ENCODE measurements at places on chromosomes 5 and 9. TPM values are rescaled to one million over a fixed set of nuclear protein-coding genes. Genes with fewer than 3 reads are reported as not detected.

Gene FAM170A
- total RNA-seq, result not detected

Gene OR1Q1
- total RNA-seq, result not detected

DNA sequence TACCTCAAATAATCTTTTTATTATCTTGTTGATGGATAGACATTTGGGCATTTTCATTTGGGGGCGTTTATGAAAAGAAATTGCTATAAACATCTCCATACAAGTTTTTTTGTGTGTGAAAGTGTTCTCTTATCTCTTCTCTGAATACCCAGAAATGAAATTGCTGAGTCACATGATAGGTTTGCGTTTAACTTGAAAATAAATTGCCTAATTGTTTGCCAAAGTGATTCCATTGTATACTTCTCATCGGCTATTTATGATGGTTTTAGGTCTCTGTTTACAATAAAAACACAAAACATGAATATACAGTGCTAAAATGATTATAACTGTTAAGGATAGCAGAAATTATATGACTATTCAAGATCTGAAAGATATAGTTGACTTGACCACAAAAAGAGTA lies 361.7 kb downstream of the TAF11L14 start:
- no peak for DNase-seq

Gene WDR38
- total RNA-seq, result 3.6 TPM

Gene SPAAR
- 6.8 TPM for total RNA-seq

Gene LCN15
- not detected for total RNA-seq

Gene IL13
- not detected for total RNA-seq

Gene CDHR2
- 0.26 TPM for total RNA-seq

Gene ARHGEF37
- total RNA-seq, result 7.3 TPM

Gene PCDHGA4
- 2.2 TPM for total RNA-seq

DNA sequence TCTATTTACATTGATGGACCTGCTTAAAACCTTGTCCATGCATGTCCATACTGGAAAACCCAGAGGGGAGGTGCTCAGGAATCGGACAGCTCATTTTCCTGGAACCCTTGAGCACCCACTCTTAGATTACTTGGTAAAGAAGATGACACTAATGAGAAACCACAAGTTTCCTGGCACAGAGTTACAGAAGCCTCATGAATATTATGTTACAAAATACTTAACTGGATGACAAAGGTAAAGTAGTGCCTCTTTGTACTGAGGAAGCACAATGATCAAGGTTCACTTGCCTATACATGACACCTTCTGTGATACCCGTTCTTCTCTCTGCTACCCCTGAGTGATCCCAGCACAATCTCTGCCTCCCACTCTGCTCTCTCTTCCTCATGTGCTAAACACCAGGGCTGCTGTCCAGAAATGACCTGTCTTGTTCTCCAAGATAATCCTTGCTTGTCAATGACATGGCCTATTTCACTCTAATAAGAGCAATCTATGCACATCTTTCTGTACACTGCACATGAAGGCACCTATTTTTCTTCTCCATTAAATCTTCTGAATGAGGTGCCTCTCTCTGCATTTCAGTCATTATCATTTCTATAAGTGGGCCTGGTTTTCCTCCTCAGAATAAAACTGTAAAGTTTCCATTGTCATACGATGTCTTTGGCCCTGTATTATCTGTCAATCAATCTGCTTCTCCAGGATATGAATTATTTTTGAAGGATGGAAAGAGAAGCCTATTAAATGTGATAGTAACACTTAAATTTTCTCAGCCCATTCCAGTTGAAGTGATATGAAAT lies 684.0 kb upstream of the ACO1 start:
- no peak for DNase-seq

DNA sequence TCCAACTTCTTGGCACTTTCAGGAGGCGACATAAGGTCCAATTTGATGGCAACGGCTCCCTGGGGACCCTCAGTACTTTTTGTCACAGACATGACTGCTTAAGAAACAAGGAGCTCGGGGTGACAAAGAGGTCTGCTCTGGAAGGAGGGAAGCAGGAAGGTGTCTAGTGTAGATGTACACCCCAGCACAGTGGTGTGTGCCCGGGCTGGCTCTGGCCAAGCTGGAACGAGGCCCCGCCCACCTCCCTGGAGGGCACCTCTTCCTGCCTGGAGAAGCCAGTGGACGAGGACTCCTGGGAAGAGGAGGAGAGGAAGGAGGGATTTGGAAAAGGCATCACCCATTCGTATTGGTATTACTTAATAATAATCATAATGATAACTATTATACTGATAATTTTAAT lies at the start of gene SLC36A2:
Gene SLC36A2, minus strand, starts transcription at position 191 of the 400 bp plus-strand sequence. Its CDS starts 99 bp downstream, at position 92.
- no peak for DNase-seq

GRCh38 chr5:80408484-80409366 lies 861 bp downstream of the ZFYVE16 start:
- DNase-seq, result peak; percentile 92

DNA sequence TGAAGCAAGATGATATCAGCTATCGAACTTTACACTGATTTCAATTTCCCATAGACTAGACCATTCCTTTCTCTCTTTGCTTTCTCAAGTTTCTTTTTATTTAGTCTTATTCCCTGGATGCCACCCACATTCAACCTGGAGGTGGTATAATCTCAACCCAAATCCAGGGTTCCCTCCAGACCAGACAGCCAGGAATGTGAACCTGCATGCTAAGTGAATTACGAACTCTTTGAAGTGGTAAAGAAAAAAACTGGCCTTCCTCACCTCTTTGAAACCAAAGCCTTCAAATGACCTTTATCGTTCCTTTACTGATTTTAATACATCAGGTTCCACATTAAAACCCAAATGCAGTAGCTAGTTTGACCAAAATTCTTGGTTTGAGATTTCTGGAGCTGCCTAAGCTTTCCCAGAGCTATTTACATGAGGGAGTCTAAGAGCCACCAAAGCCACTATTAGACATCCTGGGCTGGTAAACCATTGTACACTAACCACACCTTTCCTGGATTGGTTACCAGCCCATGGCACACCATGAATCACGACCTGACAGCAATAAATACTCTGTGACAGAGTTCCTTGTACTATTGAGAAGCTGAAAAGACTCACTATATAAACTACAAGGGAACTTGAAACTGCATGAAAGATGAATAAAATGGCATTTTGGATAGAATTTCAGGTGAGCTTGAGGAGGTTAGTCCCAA lies 323.7 kb downstream of the ADAMTS6 start:
- no peak for DNase-seq

DNA sequence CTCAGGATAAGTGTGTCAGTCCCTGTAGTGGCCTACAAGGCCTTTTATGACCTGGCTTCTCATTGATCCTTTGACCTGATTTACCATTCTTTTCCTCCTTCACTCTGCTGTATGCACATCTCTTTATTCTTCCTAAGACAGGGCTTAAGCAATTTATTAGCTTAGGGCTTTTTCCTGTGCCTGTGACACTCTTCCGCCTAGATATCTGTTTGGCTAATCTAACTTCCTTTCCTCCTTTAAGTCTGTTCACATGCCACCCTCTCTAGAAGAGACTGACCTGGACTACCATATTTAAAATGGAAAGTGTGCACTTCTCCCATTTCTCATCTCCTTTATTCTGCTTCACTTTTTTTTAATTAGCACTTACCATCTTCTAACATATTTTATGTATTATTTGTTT lies 29.1 kb downstream of the FOCAD start:
- DNase-seq, result no peak

Gene IFNA21
- not detected for total RNA-seq

DNA sequence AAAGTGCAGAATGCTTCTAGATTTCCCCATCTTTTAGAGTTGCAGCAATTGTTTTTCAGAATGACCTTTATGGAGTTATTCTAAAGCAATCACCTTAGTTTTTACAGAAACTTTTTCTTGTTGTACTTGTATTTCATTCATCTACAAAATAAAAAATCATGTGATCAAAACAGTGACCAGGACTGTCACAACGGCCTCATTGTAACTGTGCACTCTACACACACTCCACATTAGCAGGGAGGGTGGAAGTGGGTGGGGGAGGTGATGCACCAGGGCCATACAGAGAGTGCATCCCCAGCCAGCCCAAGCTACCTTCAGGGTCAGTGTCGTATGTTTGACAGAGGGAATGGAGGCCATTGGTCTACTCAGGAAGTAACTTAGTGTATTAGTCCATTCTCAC lies 26.9 kb downstream of the EGFLAM start:
- DNase-seq, result no peak

DNA sequence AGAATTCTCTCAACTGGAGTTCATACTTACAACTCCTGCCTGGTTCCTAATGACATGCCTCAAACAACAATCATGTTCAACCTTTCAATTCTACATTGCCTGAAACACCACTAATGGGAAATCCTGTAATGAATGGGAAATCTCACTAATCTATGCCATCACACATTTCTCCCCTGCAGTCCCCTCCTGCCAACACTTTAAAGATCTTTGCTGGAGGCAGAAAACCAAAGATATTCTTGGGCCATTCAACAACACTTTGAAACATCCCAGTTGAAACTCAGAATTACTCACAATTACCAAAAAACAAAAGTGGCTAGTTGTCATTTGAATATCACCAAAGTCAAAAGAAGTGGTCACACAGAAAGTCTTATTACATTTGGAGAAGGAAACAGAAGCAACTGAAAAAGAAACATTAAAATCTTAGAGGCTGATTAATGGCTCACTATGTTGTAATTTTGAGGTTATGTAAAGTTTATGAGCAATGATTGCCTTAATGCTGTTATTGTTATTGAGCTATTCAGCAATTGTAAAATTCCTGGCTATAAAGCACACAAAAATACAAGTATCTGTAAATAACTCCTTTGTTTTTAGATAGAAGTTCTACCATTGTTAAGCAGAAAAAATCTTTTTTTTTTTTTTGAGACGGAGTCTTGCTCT lies 313.4 kb upstream of the SLC30A5 start:
- DNase-seq, result no peak

DNA sequence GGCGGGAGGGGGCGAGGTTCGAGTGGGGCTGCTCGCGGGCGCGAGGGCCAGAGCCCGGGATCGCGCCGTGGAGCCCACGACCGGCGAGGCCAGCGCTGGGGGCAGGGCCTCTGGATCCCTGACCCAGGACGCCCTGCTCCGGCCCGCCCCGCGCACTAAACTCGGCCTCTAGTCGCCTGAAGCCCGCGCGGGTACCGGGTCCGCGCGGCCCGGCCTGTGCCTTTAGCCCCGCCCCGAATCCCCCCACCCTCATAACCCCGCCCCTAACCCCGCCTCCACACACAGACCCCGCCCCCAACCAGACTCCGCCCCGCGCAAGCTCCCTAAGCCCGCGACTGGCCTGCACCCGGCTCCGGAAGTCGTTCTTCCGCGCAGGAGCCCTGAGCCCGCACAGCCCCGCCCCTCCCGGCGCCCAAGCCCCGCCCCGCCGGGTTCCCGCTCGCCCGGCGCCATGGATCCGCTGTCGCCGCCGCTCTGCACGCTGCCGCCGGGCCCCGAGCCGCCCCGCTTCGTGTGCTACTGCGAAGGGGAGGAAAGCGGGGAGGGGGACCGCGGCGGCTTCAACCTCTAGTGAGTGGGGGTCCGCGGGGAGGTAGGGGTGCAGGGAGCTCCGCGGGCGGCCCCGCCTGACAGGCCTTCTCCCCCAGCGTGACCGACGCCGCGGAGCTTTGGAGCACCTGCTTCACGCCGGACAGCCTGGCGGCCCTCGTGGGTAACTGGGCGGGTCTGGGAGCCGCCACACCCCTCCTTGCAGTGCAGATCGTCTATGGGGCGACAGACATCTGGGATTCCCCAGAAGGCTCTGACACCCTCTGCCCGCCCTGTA lies at the start of gene PAXX:
Gene PAXX, plus strand, starts transcription at position 430 of the 826 bp plus-strand sequence. Its CDS starts 22 bp downstream, at position 452.
- peak; percentile 95 for DNase-seq

Gene RETREG1
- 14.9 TPM for total RNA-seq

- DNase-seq, result no peak
Observed at GRCh38 chr5:36252722-36253365, 11.1 kb upstream of the NADK2 start.

GRCh38 chr5:2557435-2557834 lies 194.0 kb downstream of the IRX2 start:
- no peak for DNase-seq

DNA sequence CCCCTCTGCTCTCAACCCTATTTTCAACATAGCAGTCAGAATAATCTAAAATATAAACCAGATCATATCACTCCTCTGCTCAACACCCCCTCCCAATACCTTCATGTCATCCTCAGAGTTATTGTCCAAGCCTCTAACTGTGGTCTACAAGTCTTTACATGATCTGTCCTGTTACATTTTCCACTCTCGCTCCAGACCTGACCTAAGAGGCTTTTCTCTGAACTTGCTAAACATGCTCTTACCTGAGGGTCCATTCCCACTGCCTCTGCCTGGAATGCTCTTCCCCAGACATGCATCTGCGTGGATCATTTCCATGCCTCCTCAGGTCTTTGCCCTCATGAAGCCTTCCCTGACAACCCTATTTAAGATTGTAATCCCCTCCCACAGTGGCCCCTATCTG lies 12.0 kb downstream of the NIPSNAP3B start:
- no peak for DNase-seq

Gene CETN3
- total RNA-seq, result 24.8 TPM

GRCh38 chr5:158051036-158051435 lies 192.1 kb upstream of the CLINT1 start:
- no peak for DNase-seq

Gene TAL2
- 0.41 TPM for total RNA-seq
